ENCODE measurements at places on chromosomes 11 and 22. TPM values are rescaled to one million over a fixed set of nuclear protein-coding genes. Genes with fewer than 3 reads are reported as not detected.

The CCDC88B gene
- 0.36 TPM for total RNA-seq

The POU2AF2 gene
- total RNA-seq = not detected

The BATF2 gene
- 2.3 TPM for total RNA-seq

The BRSK2 gene
- total RNA-seq = not detected

The KCNJ1 gene
- total RNA-seq = not detected

The KCNC1 gene
- total RNA-seq = 0.16 TPM

The OR9G4 gene
- not detected for total RNA-seq

The UPB1 gene
- 0.16 TPM for total RNA-seq

The NLRP6 gene
- not detected for total RNA-seq

The BCR gene
- total RNA-seq = 32.3 TPM

The WNT7B gene
- total RNA-seq = not detected

The BARX2 gene
- not detected for total RNA-seq
